ENCODE measurements at places on chromosomes 12 and 14.

GRCh38 chr12:100926669-100927248, 132.2 kb downstream of the ANO4 start:
- no peak for DNase-seq

DNA sequence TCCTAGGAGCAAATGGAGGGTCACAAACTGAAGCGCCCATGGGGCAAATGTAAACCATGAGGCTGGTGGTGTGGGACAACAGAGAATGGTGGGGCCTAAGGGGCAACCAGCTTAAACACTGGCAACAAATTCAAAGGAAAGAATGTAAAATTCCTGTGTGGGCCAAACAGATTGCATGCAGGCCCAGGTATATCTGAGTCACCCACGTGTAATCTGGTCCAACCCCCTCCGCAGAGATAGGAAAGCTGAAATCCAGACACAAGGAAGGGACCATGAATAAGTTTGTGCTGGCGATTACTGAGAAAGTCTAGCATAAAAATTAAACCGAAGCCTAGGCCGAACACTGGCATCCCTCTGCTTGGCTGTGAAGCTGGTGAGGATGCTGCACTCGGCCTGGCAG, 71.6 kb downstream of the ITPK1 start:
- no peak for DNase-seq

GRCh38 chr14:62491146-62491545, 554.1 kb downstream of the KCNH5 start:
- no peak for DNase-seq

DNA sequence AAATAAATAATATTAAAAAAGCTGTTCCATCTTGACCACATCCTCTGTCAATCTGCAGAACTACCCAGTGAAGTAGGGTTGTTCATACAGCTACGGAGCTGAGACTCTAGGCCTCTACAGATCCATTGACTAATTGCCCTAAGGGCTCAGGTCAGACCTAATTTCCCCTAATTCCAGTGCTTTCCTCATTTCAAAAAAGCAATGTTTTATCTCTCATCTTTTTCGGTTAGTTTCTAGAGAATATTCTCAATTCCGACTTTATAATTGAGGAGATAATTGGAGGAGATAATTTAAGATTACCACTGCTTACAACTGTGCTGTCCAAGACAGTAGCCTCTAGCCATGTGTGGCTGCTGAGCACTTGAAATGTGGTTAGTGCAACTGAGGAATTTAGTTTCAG, 167.1 kb downstream of the KIF21A start:
- DNase-seq, result no peak
